CD4-positive, CD25-positive, alpha-beta regulatory T cell (primary cell): ENCODE measurements at places on chromosomes 5 and 9. TPM values are rescaled to one million over a fixed set of nuclear protein-coding genes. Genes with fewer than 3 reads are reported as not detected.

DNA sequence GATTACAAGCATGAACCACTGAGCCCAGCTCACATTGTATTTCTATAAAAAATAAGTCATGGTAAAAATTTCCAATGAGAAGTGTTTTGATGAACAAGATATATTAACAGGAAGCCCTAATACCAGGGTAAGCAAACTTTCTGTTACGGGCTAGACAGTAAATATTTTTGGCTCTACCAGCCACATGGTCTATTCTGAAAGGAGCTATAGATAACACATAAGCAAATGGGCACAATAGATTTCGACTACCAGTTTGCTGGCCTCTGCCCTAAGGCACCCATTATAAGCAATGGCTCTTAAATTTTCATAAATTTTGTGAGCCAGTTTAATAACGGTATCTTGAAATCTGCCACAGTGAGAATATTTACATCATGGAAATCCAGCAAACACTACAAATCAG lies 8.1 kb downstream of the UBQLN1 start:
- H3K27me3 ChIP-seq, result no peaks in the 10 kb centered on the region
- H3K4me3 ChIP-seq, result peak overlapping the region; percentile 27
- no peak for DNase-seq
- H3K27ac ChIP-seq, result no peak overlapping the region

DNA sequence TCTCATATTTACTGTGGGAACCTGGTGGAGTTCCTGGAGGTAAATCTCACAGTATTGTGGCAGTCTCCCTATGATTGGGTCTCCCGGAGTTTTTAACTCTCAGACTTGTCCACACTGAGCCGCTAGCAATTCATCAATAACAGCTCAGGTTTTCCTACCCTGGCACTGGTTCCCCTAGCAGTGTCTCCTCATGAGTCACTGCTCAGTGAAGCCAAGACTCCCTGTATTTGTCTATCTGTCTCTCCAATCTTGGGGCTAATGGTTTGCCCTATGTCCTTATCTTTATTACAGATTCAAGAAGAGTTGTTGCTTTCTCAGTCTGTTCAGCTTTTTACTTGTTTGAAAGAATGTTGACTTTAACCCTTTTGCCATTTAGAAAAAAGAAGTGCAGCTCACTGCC lies 176.7 kb upstream of the FGF10 start:
- H3K4me1 ChIP-seq, result no peaks in the 10 kb centered on the region
- no peak overlapping the region for H3K4me3 ChIP-seq
- H3K27me3 ChIP-seq, result no peaks in the 10 kb centered on the region
- DNase-seq, result no peak
- H3K27ac ChIP-seq, result no peak overlapping the region

DNA sequence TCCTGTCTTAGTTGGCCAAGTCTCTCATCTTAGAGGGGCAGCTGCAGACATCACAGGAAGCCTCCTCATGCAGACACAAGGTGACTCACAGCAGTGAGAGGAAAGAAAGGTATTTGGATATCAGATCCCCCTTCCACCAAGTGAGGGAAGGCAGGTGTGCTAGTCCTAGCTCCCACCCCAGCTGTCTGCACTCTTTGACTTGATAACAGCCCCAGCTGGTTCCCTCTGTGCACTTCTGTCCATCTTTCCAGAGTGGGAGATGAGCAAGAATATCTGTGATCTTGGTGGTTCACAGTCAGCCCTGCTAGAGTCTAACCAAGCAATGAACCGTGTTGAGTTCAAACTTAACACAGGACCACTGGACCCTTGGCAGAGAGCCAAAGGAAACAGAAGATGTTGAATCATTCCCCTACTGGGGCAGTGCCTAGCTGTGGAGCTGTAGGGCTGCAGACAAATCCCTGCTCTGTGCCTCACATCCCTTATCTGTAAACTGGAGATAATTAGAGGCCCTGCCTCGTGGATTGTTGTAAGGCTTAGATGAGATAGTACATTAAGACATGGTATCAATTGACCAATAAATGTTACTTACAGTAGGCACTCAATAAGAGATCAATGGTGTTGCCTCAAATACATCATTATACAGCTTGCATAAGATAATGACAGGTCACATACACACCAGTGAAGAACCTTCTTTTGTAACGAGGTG lies 39.1 kb downstream of the SH3RF2 start:
- no peak overlapping the region for H3K4me3 ChIP-seq
- no peaks in the 10 kb centered on the region for H3K4me1 ChIP-seq
- H3K36me3 ChIP-seq, result no peaks in the 10 kb centered on the region
- no peak overlapping the region for H3K27ac ChIP-seq
- H3K27me3 ChIP-seq, result no peaks in the 10 kb centered on the region
- no peak for DNase-seq

DNA sequence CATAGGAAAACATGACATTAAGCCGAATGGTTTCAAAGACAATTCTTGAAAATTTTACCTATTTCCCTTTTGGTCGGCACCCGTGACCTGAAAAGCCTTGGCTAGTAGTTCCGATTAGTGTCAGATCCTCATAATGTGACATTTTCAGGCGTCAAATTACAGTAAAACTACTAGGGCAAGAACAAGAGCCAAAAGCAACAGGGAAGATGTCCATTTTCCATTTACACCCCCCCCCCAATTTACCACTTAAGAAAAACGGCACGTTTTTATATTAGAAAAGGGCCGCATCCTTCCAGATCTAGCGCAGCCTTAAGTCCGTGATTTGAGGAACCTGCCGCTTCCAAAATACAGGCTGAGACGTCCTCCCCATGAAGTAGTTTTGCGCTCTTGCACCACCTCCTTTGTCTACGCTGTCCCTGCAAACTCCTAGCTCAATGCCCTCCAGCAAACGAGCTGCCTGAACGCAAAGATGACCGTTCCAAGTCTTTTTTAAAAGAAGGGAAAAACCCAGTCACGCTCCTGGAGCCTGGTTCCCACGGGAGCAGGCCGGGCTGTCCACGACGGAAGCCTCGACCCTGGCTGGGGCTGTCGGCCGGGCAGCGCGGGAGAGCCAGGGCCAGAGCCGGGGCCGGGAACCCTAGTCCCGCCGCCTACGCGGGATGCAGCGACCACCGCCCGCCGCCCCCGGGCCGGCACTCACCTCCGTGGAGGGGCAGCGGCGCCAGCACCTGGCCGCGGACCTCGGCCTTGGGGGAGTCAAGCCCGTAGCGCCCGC lies 616 bp downstream of the RNF130 start:
- H3K4me3 ChIP-seq, result peak overlapping the region; percentile 44
- peaks cover 2% of the 10 kb centered on the region for H3K27me3 ChIP-seq
- DNase-seq, result peak; percentile 21
- H3K27ac ChIP-seq, result no peak overlapping the region
- peaks cover 16% of the 10 kb centered on the region for H3K4me1 ChIP-seq

- H3K36me3 ChIP-seq, result no peaks in the 10 kb centered on the region
- H3K4me3 ChIP-seq, result peak overlapping the region; percentile 7
These were observed 112.3 kb upstream of the ANKH start for GRCh38 chr5:14983666-14984441.

DNA sequence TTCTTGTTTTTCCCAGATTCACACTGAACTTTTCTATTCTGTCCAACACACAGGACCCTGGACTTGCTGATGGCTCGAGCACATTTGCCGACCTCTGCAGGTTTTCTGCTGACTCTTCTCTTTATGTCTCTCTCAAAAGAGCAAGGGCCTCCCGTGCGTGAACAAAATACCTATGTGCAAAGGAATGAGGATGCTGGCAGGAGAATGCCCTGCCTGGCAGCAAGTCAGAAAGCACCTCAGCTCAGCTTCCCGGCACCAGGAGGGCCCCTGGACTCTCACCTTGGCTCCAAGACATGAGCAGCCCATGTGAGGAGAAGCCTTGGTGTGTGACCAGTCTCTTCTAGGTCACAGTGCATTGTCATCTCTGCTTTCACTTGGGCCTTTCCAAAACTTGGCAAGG lies 36.1 kb downstream of the PAPPA start:
- H3K36me3 ChIP-seq, result no peaks in the 10 kb centered on the region
- H3K27me3 ChIP-seq, result no peaks in the 10 kb centered on the region

- no peaks in the 10 kb centered on the region for H3K36me3 ChIP-seq
- no peak for DNase-seq
- H3K4me1 ChIP-seq, result peaks cover 3% of the 10 kb centered on the region
- H3K4me3 ChIP-seq, result no peak within 1 kb of the TSS
- no peak within 1 kb of the TSS for H3K27ac ChIP-seq
These were observed at the start of gene COL15A1 for GRCh38 chr9:98943682-98944056. Gene COL15A1, plus strand, starts transcription at chr9:98943907. Its CDS starts 155 bp downstream, at chr9:98944062.

GRCh38 chr5:82354543-82354942 lies 76.4 kb upstream of the RPS23 start:
- H3K27me3 ChIP-seq, result no peaks in the 10 kb centered on the region
- no peak overlapping the region for H3K27ac ChIP-seq
- DNase-seq, result no peak
- H3K4me1 ChIP-seq, result peaks cover 15% of the 10 kb centered on the region
- H3K36me3 ChIP-seq, result no peaks in the 10 kb centered on the region
- no peak overlapping the region for H3K4me3 ChIP-seq

GRCh38 chr9:134165357-134166315 lies 1.3 kb upstream of the RNU6ATAC start:
- H3K27ac ChIP-seq, result no peak overlapping the region
- H3K4me1 ChIP-seq, result peaks cover 11% of the 10 kb centered on the region
- peak; percentile 65 for DNase-seq
- no peaks in the 10 kb centered on the region for H3K36me3 ChIP-seq
- H3K4me3 ChIP-seq, result no peak overlapping the region

DNA sequence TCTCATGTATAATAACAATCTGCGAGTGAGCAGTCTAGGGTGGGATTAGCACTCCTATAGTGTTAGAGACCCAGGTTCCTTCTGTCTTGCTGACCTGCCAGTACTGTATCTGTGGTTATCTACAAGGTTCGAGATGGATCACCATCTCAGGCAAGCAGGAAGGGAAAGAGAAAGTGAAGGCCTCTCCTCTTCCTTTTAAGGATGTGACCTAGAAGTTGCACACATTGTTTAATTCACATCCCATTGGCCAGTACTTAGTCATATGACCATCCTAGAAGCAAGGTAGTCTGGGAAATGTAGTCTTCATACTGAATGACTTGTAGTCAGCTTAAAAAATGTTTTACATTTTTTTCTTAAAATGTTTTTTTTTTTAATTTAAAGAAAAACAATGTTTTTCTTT lies 168.6 kb downstream of the CARTPT start:
- peak overlapping the region; percentile 8 for H3K4me3 ChIP-seq
- H3K4me1 ChIP-seq, result no peaks in the 10 kb centered on the region
- H3K36me3 ChIP-seq, result no peaks in the 10 kb centered on the region
- DNase-seq, result peak; percentile 45
- H3K27me3 ChIP-seq, result peaks cover 4% of the 10 kb centered on the region
- H3K27ac ChIP-seq, result no peak overlapping the region

GRCh38 chr9:2962471-2963172 lies 118.7 kb upstream of the PUM3 start:
- H3K4me3 ChIP-seq, result no peak overlapping the region
- no peaks in the 10 kb centered on the region for H3K36me3 ChIP-seq
- H3K27me3 ChIP-seq, result peaks cover 2% of the 10 kb centered on the region
- H3K27ac ChIP-seq, result no peak overlapping the region

DNA sequence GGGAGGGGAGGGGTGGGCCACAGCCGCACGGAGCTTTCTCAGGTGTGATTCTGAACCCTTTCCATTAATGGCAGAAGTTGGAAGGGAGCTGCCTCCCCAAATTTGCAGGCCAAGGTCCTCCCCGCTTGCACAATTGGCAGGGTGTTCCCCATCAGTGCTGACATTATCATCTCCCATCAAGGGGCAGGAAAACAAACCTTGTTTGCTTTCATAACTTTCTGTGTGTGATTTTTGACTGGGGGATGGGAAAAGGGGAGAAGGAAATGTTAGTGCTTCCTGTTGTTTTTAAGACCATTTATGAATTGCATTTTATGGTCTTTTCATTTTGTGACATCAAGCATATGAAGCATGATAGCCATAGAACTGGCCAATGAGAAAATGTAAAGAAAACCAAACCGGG lies 242.2 kb downstream of the GOLPH3 start:
- no peak for DNase-seq
- H3K36me3 ChIP-seq, result no peaks in the 10 kb centered on the region
- H3K4me1 ChIP-seq, result no peaks in the 10 kb centered on the region
- no peak overlapping the region for H3K27ac ChIP-seq
- no peak overlapping the region for H3K4me3 ChIP-seq

- H3K4me3 ChIP-seq, result peak overlapping the region; percentile 47
- H3K36me3 ChIP-seq, result no peaks in the 10 kb centered on the region
- H3K27me3 ChIP-seq, result no peaks in the 10 kb centered on the region
- H3K27ac ChIP-seq, result peak overlapping the region; percentile 81
- H3K4me1 ChIP-seq, result peaks cover 93% of the 10 kb centered on the region
These were observed 23.1 kb downstream of the IRF1 start for GRCh38 chr5:132467287-132467984.

- H3K27me3 ChIP-seq, result no peaks in the 10 kb centered on the region
- H3K36me3 ChIP-seq, result no peaks in the 10 kb centered on the region
- no peaks in the 10 kb centered on the region for H3K4me1 ChIP-seq
- no peak overlapping the region for H3K27ac ChIP-seq
These were observed 214.1 kb upstream of the ANKRD55 start for GRCh38 chr5:56447232-56447631.

DNA sequence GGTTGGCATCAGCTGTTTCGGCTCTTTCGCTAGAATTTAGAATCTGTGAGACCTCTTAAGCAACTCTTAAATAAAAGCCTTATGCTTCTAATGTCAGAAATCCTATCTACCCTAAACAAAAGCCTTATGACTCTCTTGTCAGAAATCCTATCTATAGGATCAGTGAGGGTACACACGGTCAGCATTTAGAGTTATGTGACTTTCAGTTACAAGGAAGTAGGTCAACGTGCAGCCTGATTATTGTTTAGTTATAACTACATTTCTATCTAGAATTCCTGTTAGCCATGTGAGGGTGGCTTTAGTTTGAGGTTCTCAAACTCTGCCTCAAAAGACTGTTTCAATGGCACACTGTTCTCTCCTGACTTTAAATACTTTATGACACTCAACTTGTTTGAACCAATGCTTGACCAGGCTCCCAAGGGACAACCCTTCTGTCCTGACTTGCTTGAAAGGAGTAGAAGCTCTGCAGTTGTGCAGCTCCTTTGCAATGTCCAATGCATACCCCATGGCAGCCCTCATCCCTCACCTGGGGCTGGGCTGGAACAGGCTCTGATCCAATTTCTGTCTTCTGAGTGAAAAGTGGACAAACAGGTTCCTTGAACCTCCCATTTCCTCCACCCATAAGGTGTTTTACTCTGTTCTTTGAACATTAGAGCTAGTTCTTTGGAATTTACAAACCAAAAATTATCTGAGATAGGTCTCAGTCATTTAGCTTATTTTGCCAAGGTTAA lies 251.6 kb upstream of the PIK3R1 start:
- no peak overlapping the region for H3K27ac ChIP-seq
- no peaks in the 10 kb centered on the region for H3K4me1 ChIP-seq
- H3K4me3 ChIP-seq, result no peak overlapping the region
- H3K36me3 ChIP-seq, result no peaks in the 10 kb centered on the region

PDE6A gene
- not detected for total RNA-seq

ANKRD18A gene
- total RNA-seq, result 10.9 TPM

IL31RA gene
- not detected for total RNA-seq

SHISAL2B gene
- total RNA-seq, result not detected

APBA1 gene
- total RNA-seq, result 0.20 TPM
